ENCODE measurements at places on chromosomes 13 and 19. TPM values are rescaled to one million over a fixed set of nuclear protein-coding genes. Genes with fewer than 3 reads are reported as not detected.

GRCh38 chr19:23998568-23998967, 83.9 kb downstream of the ZNF726 start:
- no peaks in the 10 kb centered on the region for H3K27me3 ChIP-seq
- H3K4me3 ChIP-seq = no peak overlapping the region
- no peaks in the 10 kb centered on the region for H3K4me1 ChIP-seq
- no peaks in the 10 kb centered on the region for H3K36me3 ChIP-seq
- H3K27ac ChIP-seq = no peak overlapping the region

DNA sequence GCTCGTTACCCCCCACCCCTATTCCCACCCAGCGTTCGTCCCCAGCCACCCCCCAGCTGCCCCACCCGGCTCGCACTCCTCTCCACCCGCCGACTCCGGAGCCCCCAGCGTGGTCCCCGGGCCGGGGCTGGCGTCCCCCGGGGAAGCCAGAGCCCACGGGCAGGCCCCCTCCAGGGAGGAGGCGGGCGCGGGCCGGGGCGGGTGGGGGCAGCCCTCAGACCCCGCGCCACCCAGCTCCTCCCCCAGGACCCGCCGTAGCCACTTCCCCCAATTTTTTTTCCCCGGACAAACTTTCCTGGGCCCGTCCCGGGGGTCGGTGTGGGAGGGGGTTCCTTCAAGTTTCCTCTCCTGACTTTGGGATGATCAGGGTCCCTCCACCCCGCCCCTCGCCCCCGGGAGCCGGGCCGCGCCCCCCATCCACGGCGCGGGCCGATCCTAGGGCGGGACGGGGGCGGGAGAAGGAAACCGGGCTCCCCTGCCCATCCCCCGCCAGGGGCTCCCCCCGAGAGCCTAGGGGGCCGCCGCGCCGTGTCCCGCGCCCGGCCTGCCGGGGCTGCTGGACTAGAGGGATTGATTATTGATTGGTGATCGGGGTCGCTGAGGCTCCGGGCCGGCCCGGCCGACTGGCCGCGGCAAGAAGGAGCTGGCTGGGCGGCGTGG, 927 bp upstream of the TSHZ3 start:
- DNase-seq = no peak
- H3K4me1 ChIP-seq = no peaks in the 10 kb centered on the region
- no peaks in the 10 kb centered on the region for H3K36me3 ChIP-seq
- no peak overlapping the region for H3K27ac ChIP-seq
- H3K4me3 ChIP-seq = no peak overlapping the region
- no peaks in the 10 kb centered on the region for H3K27me3 ChIP-seq

ANKRD24 gene
- total RNA-seq = 0.51 TPM

GRCh38 chr13:94454906-94455305, 24.6 kb downstream of the DCT start:
- no peaks in the 10 kb centered on the region for H3K4me1 ChIP-seq
- no peak overlapping the region for H3K4me3 ChIP-seq
- H3K27me3 ChIP-seq = no peaks in the 10 kb centered on the region
- DNase-seq = no peak
